ENCODE measurements at places on chromosomes 3 and 15. TPM values are rescaled to one million over a fixed set of nuclear protein-coding genes. Genes with fewer than 3 reads are reported as not detected.

The SKOR1 gene
- 0.46 TPM for total RNA-seq

DNA sequence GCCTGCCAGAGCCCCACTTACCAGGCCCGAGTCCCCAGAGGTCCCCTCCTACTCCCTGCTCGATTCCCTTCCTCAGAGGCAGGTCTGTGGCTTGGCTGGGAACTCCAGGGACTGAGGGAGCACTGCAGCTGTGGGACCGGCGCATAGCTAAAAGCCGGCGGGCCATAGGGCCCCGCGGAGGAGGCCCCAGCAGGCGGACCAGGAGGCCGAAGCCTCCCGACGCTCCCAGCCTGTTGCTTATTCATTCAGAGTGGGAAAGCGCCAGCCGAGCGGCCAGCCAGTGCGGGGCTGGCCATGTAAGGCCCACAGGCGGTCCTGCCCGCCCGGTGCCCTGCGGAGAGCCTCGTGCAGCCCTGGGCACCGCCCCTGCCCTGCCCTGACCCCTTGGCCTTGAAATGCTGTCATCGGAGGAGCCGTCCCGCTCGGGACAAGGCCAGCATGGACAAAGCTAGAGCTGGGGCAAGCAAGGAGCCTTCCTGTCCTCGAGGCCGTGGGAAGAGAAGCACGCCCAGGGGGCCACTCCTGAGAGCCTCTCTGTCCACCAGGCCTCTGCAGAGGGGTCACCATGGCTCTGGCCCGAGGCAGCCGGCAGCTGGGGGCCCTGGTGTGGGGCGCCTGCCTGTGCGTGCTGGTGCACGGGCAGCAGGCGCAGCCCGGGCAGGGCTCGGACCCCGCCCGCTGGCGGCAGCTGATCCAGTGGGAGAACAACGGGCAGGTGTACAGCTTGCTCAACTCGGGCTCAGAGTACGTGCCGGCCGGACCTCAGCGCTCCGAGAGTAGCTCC lies at the start of gene LOXL1:
Gene LOXL1 (plus strand): TSS at position 244 of the 784 bp plus-strand sequence. CDS start 322 bp downstream, at position 566.
- DNase-seq, result peak; percentile 85

DNA sequence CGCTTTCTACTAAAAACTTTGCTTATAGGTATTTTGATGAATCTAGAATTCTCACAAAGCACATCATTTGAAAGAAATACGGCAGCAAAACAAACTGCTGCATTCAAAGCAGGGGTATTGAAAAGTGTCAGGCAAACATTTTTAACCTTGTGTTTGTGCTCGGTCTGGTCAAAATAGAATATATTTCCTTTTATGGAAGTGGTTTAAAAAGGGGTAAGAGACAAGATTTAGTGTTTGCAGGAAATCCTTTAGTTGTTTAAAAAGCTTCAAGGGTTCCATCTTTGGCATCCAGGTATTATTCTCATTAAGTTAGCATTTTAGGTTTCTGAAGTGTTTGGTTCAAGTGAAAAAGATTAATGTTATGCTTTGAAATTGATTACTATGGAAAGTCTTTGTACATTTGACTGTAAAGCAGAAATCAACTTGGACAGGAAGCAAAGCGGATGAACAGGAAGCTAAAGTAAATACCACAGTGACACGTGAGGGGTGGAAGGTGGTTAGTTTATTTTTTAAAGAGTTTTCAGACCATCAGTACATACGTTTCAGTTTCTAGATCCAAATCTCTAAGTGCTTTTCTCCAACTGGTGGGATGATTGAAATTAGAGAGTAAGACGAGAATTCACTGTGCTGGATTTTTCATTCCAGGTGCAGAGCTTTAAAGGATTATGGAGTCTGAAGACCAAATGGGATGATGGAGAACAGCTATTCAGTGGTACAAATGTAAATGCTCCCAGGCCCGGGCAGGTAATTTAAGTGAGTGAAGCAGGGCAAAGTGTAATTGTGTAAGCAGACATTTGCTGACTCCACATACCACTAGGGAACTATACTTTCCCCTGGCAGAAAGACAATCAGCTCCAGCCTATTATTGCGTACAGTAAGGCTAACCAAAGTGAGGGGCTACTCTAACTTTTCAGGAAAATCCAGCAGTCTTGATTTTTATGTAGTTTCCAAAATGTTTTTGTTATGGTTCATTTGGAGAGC lies 341.8 kb upstream of the TBL1XR1 start:
- DNase-seq, result peak; percentile 40

DNA sequence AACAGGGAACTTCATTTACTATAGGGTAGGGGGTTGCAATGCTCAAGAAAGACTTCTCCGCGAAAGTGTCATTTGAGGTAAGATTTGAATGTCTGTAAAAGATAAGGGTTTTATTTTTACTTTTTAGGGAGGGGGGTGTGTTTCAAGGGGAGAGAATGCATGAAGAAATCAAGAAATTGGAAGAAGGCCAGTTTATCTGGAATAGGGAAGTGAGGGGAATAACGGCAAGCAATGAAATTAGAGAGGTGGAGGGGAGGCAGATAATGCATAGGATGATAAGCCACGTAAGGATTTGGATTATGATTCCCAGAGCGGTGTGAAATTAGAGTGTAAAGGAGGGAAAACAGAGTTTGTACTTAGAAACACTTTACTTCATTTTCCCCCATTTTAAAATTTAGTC lies 63.0 kb upstream of the MB21D2 start:
- DNase-seq, result no peak

DNA sequence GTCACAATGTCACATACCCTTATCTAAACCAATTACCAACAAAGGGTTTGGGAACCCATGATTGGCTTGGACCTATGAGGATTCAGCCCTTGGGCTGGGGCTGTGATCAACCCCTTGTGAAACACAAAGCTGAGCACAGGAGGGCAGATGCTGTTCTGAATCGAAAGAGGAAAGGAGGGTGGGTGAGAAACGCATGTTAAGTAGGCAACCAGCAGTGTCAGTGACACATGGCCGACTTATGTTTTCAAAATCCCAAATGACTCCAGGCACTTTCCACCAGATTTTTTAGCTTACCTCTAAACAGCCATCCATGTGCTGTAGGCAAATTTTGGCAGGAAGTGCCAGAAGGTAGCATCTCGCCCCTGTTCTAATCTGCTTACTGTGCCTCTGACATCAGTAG lies 34.1 kb upstream of the KLHL25 start:
- DNase-seq, result no peak

- no peak for DNase-seq
Observed at GRCh38 chr3:179608931-179609720, 4.5 kb downstream of the NDUFB5 start.

GRCh38 chr15:100881573-100882336 lies 2.1 kb downstream of the ALDH1A3 start:
- DNase-seq, result no peak

DNA sequence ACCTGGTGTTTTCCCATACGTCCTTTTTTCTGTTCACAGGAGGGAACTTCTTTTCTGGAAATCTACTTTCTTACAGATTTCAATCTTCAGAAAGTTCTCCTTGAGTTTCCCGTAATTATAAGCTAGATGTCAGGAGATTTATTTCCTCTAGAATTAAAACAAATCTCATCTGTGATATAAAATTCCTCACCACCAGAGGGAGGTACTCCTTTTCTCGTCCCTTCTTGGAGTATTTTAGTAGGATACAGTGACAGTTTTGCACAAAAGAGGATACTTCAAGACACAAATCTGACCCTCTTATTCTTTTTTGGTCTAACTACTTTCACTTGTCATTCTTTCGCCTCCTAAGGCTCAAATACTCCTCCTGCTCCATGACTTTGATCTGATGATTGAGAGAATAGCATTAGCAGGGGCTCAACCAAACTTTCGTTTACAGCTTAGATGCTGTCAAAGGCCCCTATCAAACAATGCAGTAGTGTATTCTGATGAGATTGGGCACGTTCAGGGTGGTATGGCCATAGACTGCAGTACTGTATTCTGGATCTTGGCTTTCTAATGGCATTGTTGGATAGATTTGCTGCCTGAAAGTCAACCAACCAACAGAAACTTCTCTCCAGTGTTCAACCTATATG lies 38.0 kb downstream of the TMEM41A start:
- peak; percentile 12 for DNase-seq

Measured in lung (tissue), 17 donors.